NCI-H510A treated with DMSO at 0.1 percent for 48 hours (cell line): ENCODE measurements at places on chromosomes 4 and X.

- DNase-seq: no peak
Observed at GRCh38 chrX:5084279-5084678, 1144.4 kb downstream of the NLGN4X start.

DNA sequence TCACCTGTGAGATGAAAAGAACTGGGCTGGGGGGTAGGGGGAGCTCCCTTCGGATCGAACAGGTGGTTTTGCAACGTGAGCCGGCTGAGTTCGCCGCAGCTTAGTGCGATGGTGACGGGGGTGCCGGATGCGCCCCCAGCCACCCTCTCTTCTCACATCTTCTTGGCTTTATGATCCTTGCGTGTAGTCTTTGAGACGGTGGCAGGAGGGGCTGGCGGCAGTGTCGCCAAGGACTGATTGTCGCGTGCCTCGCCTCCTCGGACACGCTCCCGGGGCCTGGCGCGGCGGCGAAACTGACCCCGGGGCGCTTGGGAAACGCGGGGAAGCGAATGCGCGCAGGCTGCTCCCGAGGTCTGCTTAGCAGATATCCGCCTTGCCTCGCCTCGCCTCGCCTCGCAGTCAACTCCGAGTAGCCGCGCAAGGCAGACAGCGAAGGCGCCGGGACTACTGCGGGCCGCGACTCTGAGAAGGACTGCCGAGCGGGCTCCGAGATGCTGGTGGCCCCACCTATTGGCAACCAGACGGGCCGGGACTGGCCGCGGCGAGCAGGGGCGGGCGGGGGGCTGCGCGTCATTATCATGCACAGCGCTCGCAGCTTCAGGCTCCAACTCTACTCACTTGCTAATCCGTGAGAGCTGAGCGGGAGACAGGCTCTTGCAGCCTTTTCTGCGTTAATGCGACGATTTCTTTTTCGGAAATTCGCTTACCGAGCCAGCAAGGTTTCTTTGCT, 1.5 kb downstream of the GRID2 start:
- peak; percentile 72 for DNase-seq

DNA sequence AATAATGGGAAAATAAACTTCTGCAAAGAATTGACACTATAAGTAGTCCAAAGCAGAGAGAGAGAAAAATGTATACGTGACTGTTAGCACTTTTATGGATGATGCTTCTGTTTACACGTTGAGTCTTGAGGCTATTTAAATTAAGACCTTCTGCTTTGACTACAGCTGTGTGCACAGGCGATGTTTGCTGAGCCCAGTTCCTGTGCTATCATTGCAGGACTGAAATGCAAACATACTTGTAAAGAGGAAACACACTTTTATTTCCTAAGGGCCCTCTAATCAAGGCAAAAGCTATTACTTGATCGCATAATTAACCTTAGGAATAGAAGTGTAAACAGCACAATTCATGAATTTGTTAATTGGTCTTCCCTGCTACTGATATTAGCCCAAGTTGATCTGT, 226.9 kb downstream of the FBXW7 start:
- peak; percentile 79 for DNase-seq

DNA sequence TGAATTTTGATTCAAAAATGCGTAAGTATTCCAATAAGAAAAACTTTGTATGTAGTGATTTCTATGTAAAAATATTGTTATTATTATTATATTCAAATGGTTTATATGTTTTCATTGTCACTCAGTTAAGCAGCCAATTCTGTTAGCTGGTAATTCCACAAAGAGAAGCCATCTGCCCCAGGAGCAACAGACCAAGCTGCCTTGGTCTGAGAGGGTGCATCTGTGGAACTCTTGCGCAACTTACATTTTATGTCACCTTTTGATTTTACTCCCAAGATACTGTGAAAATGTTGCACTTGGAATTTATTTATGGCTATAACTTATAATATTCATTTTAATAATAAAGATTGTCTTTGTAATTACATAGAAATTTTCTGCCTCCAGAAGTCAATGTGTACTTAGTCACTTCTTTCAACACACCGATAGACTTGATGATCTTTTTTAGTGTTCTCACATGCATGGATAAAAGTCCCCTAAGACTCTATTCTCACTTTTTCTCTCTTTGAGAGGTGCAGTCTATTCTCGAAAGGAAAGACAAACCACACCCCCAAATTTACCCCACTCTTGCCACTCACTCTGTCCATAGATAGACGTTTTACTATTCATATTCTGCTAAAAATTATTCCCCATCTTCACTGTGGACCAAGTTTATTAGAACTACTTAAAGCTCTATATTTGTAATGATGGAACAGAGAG, 30.6 kb downstream of the GPR174 start:
- no peak for DNase-seq

DNA sequence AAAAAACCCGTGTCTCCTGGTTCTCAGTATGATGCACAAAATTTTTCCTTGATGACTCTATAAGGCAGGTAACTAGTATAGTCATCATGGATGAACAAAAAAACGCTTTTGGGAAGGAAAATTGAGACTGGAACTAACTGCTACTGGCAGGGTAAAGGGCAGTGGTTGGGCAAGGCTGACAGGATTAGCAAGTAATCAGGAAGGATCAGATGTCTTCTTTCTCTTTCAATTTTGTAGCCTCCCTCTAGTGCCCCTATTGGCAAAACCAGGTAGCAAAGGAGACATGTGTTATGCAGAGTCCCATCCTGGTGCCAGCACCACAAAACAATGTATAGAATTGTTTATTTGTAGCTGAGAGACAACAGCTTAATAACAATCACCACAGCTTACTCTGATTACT, 12.8 kb upstream of the SLITRK4 start:
- no peak for DNase-seq

GRCh38 chr4:152229782-152230289, 306.1 kb downstream of the FBXW7 start:
- peak; percentile 37 for DNase-seq
